ENCODE measurements at places on chromosomes 6 and 20.

DNA sequence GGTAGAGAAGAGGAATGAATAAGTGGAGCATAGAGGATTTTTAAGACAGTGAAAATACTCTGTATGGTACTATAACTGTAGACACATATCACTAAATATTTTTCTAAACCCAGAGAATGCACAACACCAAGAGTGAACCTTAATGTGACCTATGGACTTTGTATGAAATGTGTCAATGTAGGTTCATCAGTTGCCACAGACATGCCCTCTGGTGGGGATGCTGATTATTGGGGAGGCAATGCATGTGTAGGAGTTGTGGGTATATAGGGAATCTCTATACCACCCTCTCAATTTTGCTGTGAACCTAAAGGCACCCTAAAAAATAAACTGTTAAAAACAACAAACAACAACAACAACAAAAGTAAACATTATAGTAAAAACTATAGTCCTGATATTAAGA, 293.7 kb downstream of the RNF144B start:
- no peak for DNase-seq

DNA sequence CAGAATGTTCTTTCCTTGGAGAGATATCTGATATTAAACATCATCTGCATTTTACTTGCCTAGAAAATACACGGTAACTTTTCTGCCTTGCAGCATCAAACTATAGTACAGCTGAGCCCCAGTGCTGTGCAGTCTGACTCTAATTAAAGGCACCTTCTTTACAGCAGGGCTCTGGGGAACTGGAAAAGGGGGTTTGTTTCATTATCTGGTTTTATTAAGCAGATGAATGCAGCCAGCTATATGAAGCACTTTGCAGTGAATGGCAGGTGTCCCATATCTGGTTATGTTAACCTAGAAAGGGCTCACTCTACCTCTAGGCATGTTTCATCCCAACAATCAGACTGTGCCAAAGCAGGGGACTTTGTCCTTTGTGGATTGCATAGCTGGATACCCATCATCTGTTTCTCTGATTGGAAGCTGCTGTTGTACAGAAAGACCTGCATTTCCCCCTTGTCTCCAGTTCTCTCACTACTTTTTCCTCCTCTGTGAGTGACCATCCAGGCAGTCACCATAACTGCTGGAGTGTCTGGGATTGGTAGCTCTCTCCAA, 39.6 kb upstream of the CMTR1 start:
- no peak for DNase-seq

- peak; percentile 60 for DNase-seq
Measured at GRCh38 chr6:157813750-157814455, 9.1 kb upstream of the SNX9 start.

DNA sequence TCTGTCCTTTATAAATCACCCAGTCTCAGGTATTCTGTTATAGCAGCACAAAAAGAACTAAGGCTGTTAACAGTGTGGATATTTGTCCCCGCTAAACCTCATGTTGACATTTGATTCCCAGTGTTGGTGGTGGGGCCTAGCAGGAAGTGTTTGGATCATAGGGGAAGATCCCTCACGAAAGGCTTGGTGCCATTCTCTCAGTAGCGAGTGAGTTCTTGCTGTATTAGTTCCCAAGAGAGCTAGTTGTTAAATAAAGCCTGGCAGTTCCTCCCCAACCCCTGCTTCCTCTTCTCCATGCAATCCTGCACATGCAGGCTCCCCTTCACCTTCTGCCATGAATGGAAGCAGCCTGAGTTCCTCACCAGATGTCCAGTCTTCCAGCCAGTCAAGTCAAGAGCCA, 29.8 kb upstream of the ERVFRD-1 start:
- DNase-seq = no peak

DNA sequence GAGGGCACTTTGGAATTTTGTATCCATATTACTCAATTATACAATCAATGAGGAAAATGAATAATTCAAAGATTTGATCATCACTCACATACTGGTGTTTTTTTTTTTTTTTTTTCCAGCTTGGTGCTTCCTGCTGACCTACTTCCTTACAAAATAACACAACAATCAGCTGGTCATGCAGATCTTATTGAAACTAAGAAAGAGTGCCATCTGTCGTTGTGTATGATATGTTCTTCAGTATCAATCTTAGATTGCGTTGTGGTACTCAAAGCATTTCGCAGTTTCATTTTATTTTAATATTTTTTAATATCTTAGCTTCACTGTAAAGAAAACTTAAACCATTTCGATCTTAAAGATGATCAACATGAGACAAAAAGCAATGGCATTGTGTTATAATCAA, 155.6 kb downstream of the OGFRL1 start:
- DNase-seq = no peak

- no peak for DNase-seq
Measured at GRCh38 chr20:14303106-14303505, 34.3 kb downstream of the FLRT3 start.

- DNase-seq = no peak
Measured at GRCh38 chr6:45718871-45719270, 296.8 kb downstream of the CLIC5 start.

GRCh38 chr6:160167604-160168399, 46.2 kb downstream of the SLC22A1 start:
- DNase-seq = no peak

- DNase-seq = peak; percentile 84
Measured at GRCh38 chr20:829551-829950, 4.0 kb upstream of the FAM110A start.

DNA sequence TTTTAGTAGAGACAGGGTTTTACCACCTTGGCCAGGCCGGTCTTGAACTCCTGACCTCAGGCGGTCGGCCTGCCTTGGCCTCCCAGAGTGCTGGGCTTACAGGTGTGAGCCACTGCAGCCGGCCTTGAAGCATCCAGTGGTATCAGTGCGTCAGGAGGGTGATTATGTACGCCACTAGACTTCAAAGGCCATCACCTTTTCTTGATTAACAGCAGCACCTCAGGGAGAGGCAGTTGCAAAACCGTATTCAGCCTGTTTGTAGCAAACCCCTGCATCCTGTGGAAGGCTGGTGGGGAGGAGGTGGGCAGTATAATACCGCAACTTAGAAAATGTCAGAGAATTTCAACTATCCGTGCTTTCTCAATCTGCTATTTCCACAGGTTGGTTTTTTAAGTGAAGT, 27.3 kb upstream of the SHLD1 start:
- DNase-seq = no peak

DNA sequence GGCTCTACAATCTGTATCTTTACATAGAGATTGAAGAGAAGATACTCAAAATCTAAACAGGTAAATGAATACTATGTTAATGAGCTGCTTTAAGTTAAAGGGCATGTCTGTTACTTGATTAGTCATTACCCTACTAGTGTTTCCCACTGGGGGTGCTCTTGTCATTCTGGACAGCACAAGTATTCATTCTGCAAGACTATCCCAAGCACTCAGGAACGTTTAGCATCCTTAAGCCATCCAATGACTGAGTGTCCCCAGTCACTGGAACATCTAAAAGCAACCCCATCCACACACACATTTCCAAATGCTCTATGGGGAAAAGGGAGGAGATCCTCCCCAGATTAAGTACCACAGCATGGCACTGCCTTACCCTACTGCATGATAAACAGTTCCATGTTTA, 25.7 kb downstream of the EZR start:
- peak; percentile 73 for DNase-seq

DNA sequence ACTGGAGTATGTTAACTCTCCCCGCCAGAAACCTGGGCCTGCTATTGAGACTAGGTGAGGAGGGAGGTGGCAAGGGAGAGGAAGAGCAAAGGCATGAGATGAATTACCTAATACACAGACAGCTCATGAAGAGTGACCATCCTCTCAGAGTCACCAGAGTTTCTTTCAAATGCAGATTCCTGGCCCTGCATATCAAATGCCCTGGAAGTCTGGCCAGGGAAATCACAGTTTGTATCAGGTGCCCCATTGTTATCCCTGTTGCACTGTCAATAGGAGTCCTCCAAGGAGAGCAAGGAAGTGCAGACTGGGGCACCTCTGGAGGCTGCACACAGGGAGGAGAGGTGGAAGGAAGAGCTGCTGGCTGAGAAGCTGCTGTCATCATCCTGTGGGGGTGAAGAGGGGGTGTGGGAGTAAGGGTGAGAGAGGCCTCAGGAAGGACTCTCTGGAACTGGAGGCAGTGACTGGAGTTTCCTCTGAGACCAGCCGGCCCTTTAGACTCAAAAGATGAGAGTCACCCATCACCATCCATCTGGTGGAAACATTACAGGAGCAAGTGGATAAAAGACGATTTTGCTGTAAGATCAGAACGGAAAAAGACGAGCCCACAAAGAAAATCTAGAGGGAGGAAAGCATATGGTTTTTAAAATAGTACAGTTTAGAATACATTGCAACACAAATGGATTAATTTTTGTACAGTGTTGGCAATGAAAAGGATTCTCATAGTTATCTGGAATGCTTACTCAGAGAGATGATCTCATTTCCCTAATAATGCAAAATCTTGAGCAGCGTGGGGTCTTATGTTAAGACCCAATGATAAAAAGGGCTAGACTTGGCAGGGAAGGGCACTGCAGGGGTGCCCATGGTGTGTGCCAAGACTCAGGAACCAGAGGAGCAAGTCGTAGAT, 268.1 kb downstream of the UST start:
- DNase-seq = peak; percentile 71

- DNase-seq = no peak
Measured at GRCh38 chr6:151263035-151263434, 23.3 kb downstream of the AKAP12 start.

- peak; percentile 66 for DNase-seq
Measured at GRCh38 chr20:38221119-38221589, 39.4 kb downstream of the KIAA1755 start.

GRCh38 chr6:71238351-71238750, 50.3 kb upstream of the OGFRL1 start:
- no peak for DNase-seq

DNA sequence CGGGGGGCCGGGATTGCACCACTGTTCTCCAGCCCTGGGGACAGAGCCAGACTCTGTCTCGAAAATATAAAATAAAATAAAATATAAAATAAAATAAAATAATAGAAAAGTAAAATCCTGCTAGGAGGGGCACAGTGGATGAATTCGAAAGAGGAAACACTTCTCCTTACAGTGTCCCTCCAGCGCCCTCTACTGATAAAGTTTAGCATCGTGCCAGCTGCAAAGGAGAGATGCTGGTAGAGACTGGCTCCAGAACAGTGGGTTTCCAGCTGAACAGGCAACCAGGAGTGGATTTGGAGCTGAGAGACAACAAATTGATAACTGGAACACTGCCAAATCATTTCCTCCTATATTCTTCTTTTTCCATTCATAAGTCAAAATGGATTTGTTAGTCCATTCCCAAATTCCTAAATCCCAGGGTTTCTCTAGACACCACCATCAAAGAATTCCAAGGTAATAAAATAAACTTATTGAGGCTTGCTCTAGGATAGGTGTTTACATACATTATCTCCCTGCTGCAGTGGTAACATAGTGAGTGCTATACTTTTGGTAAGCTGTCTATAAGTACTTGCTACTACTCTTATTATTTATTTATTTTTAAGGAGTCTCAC, 31.7 kb upstream of the TBPL1 start:
- peak; percentile 81 for DNase-seq

- DNase-seq = no peak
Measured at GRCh38 chr6:100096341-100096740, 102.3 kb upstream of the MCHR2 start.

GRCh38 chr6:137028912-137029311, 15.9 kb downstream of the IL20RA start:
- DNase-seq = no peak

DNA sequence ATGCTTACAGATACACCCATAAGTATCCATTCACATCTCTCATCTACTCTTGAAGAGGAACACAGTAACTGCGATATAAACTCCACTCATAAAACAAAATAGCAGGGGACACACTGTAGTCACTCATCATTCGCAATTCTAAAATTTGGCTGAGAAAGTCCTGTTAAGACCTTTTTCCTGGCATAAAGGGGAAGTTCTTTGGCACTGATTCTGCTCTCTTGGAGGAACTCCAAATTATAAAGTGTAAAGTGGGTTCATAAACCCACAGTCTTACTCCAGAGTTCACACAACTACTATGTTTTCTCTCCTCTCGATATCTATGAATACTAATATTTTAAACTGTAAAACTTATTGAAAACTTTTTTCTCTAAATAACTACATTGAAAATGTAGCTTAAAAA, 80.6 kb downstream of the ADGB start:
- no peak for DNase-seq

- DNase-seq = peak; percentile 34
Measured at GRCh38 chr6:17429383-17430061, 36.1 kb downstream of the CAP2 start.

- peak; percentile 78 for DNase-seq
Measured at GRCh38 chr20:10492065-10492464, 57.0 kb downstream of the SLX4IP start.

DNA sequence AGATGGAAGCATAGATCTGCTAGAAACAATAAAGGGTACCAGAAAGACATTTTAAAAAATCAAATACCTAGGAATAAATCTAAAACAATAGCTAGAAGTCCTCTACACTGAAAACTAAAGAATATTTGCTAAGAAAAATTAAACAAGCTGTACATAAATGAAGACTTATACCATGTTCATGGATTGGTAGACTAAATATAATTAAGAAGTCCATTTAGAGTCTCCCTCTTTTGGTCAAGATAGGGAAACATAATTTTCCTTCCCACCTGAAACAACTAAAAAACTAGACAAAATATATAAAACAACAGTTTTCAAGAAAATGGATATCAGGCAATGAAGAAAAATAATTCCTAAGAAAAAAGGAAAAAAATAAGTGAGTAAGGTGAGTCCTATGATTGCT, 120.0 kb upstream of the TAB2 start:
- DNase-seq = no peak

- DNase-seq = no peak
Measured at GRCh38 chr6:168590406-168590805, 149.4 kb downstream of the SMOC2 start.

GRCh38 chr6:136880748-136881460, 41.2 kb upstream of the SLC35D3 start:
- no peak for DNase-seq

DNA sequence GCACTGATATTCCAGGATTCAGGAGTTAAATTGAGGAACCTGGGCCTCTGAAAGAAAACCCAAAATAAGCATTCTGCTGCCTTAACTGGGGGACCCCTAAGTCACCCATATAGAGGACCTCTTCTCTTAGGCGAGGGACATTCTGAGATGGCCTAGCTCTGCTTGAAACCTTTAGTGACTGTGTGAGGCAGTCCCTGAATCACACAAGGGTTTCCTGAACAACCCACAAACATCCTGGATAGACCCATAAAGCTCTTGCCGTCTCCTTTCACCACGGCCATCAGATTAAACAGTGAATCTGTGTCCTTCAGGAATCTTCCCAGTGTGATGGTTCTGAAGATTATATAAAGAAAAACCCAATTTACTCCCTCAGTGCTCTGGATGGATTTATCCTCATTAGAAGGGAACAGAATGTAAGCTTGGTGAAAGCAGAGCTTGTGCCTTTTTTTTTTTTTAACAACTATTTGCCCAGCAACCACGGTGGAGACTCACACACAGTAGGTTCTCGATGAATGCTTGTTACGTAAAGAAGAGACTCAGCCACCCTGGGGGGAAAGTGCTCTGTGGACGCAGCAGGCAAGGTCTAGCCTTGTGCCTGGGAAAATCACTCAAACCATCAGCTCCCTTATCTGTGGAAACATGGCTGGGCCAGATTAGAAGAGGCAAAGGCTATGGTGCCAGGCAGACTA, 39.1 kb upstream of the SIRPG start:
- no peak for DNase-seq

All from fibroblast of villous mesenchyme (primary cell).